ENCODE measurements at places on chromosomes 11 and 22.

- no peak for DNase-seq
Observed at GRCh38 chr11:67632175-67632981, 2.6 kb upstream of the NUDT8 start.

- no peak for DNase-seq
Observed at GRCh38 chr22:22043296-22044078, 60.9 kb upstream of the TOP3B start.

GRCh38 chr11:122747351-122747781, 90.9 kb upstream of the CRTAM start:
- no peak for DNase-seq

DNA sequence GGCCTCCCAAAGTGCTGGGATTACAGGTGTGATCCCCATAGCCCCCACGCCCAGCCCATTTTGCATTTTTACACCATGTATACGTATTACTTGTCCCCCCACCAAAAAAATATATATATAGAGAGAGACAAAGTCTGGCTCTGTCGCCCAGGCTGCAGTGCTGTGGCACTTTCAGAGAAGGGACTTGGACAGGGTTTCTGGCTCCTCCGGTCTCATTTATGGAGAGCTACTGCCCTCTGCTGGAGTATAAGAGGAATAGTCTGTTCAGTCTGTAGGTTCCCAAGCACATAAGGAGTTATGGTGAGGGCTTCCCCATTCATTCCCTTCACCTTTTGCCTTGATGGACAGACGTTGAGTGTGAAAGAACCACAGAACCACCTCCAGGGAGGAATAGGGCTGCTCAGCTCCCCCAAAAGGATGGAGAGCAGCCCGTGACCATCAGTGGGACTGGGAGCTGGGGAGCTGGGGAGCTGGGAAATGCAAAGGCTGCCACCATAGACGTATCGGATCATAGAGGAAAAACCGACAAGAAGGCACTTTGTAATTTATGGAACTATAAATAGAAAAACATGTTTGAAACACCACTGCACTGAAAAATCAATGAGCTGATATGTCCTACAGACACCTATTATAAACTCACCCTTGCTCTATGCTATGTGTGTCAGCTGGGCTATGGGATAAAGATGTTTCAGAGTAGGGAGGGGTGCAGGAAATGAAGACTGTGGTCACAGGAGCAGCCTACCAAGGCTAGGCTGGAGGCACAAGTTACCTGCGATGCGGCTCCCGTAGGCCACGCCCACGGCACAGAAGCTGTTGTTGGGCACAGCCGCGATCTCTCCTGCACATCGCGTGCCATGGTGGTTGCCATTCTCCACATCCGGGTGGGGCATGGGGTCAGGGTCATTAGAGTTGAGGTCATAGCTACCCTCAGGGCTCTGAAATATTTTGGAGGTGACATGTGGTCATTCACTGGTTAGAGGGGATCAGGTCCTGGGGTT, 5.2 kb downstream of the PCSK7 start:
- no peak for DNase-seq

- no peak for DNase-seq
Observed at GRCh38 chr22:27099946-27100722, 442.7 kb downstream of the MIAT start.

- DNase-seq, result no peak
Observed at GRCh38 chr11:128707681-128708080, 13.8 kb downstream of the FLI1 start.

GRCh38 chr11:112634551-112634950, 326.7 kb upstream of the NCAM1 start:
- no peak for DNase-seq

DNA sequence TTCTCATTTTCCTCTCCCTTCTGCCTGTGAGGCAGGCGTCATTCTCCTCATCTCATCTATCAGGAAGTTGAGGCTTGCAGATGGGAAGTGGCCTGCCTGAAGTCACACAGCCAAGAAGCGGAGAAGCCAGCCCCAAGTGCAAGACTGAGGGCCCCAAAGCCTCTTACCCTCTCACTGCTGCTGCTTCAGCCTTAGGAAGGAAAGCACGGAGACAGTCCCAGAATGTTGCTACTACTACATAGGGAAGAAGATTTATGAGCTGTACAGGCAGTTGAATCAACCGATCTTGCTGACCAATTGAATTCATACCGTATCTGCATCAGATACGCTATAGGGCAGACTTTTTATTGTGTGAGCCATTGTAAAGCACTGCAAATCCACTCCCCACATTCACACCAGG, 89.0 kb downstream of the CWC15 start:
- no peak for DNase-seq

GRCh38 chr11:43927925-43928707, 14.3 kb upstream of the C11orf96 start:
- no peak for DNase-seq

DNA sequence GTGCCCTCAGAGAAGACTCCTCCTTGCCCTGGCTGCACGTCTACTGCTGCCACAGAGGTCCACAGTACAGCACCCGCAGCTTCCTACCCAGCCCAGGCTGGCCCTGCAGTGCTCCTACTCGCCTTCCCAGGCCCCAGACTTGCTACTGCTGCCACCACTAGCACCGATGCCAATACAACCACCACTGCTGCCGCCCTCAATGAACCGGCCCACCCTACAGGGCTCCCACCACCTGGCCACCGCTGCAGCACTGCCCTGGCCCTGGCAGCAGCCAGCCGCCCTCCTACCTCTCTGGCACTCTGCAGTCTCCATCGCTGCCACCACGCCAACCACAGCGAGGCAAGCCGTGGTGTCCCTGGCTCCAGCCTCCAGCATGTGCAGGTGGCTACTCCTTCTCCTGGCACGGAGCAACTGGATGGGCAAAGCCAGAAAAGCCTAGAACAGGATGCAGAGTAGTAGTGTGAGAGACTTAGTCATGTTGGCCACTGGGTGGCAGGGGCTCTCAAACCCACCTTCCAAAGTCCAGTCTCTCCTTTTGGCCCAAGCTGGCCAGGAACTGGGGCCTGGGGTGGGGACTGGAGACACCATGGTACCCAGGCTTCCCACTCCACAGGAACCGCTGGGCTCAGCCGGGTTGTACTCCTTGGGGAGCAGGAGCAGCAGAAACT, 39.4 kb downstream of the C22orf42 start:
- DNase-seq, result no peak

DNA sequence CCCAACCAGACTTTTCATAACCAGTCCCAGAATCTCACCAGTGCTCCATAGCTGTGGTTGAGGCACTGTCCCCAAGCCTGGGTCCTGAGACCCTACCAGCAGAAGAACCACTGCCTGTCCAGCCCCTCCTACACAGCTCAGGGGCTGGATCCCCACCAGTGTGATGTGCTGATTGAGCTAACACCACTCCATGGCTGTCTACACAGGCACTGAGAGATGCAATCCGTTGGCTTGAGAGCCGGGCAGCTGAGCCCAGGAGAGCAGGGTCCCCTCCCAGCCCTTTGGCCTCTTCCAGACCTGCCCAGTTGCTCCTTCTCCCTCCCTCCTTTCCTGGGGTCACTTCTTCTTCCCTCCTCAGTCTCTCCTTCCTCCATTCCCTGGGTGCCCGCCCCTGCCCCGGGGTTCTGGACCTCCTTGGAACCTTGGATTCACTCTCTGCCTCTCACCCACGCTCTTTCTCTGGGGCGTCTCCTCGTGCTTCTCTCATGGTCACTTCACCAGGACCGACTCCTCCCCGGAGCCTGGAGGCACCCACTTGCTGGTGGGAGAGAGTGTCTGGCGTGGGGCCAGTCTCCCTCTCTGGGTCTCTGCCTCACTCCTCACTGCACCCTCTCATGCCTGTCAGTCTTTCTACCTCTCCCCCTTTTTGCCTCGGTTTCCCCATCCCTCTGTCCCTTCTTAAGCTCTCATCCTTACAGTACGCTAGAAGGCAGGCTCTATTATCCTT, 706 bp upstream of the SCYL1 start:
- DNase-seq, result peak; percentile 32

DNA sequence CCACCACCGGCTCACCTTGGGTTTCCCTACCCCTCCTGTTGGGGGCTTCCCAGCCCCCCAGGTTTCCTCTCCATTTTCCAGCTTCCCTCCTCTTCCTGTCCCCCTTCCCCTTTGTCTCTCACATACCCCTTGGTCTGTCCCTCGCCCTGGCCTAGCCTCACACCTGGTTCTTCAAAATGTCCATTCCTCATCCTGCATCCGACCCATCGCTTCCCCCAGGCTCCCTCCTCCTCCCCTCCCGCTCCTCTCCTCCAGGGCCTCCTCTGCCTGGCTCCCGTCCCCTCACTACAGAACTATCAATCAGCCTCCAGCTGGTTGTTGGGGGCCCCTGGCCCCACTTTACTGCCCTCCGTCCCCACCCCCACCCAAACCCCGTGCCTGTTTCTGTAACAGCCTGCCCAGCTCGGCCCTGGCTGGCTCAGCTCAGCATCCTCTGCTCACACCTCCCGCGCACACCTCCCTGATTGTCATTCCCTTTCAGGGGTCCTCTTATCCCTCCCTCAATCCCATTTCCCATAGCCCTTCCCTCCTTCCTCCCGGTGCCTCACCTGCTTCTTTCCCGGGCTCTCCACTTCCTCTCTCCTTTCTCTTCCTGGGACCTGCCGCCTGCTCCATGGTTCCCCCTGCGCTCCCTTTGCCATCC, 1.2 kb downstream of the CNIH2 start:
- DNase-seq, result no peak

DNA sequence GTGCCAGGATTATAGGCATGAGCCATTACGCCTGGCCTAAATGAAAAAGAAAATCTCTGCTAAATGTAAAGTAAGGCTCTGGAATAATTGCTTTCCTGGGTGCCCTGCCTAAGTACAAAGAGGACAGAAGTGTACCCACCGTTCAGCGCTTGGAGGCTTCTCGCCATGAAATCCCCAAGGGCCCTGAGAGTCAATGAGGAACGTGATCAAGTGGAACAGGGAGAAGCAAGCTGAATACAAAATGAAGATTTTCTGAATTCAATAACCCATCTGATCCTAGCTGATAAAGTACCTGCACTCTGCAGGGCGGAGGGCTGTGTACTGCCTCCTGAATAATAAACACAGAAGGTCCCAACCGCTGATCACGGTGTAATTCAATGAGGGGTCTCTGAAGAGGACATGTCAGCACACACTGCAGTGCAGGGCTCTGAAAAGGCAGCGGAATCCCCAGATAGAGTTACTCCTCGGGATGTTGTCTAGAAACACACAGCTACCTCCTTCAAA, 97.7 kb downstream of the ABTB2 start:
- DNase-seq, result no peak

DNA sequence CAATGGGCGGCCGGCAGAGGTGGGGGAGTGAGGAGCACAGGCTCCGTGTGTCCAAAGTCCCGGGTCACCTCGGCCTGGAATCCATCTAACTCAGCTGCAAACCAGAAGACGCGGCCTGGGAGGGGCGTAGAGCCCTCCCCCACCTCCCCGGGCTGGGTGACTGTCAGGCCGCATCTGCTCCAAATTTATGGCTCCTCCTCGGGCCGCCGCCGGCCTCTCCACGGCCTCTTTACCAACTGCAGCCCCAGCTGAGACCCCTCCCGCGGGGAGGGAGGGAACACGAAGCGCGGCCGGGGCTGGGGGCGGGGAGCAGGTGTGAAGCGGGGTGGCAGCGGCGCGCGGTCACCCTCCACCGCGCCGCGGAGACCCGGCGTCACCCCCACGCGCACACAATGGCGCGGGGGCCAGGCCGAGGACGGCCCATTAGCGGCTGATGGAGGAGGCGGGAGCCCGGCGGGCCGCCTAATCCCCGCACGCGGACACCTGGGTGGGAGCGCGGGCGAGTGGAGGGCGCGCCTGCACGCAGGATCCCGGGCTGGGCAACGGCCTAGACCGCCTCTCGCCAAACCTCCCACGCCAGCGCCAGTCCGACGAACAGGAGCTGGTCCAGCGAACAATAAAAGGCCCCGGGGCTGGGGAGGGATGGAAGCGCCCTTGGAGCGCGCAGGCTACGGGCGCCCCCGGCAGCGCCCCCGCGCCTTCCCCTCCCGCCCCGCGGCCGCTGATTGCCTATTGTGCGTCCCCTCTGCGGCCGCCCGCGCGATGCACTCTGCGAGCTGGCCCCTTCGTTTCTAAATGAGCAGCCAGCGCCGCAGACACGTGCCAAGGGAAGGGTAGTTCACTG, 25.9 kb upstream of the ROBO3 start:
- no peak for DNase-seq

GRCh38 chr22:24321999-24322398, 51.4 kb downstream of the SPECC1L start:
- DNase-seq, result no peak

DNA sequence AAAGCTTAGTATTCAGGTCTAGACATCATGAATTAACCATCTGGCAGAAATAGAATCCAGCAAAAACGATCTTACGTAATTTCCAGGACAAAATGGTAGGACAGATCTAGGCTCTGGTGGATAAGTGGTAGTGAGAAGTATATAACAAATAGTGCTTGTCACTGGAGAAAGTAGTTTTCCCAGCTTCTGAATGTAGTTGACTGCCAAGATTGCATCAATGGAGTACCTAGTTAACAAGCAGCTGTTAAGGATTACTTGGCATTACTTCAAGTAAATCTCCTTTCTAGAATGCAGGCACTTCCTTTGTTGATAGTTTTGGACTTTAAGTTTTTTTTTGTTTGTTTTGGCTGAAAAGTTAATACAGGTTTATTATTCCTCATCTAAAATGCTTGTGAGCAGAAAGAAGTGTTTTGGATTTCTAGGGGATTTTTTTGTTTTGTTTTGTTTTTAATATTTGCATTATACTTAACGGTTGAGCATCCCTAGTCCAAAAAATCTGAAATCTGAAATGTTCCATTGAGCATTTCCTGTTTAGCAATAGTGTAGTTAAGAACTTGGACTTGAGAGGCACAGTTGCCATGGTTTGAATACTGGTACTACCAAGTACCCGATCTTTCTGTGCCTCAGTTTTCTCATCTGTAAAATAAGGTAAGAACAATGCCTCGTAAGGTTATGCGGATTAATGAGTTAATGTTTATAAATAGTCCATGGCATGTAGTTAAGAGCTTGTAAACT, 20.3 kb downstream of the FAM118B start:
- no peak for DNase-seq

DNA sequence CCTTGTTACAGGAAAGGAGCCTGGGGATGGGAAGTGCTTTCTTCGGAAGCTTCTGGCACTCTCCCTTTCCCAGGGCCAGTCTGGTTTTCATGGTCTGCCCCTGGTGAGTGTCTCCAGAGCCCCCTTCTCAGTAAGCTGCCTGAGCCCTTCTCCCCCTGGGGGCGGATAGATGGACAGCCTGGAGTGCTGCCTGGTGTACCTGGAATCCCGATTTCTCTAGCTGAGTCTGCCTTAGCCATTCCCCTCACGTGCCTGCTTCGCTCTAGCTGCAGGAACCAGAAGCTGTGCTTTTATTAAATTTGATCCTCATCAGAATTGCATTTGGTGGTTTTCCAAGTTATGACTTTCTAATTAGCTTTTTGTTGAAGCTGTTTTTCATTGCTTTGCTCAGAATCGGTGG, 152.9 kb upstream of the NAV2 start:
- no peak for DNase-seq

GRCh38 chr11:16604794-16605388, 133.6 kb upstream of the C11orf58 start:
- no peak for DNase-seq

- no peak for DNase-seq
Observed at GRCh38 chr11:117146521-117146920, 2.4 kb downstream of the PAFAH1B2 start.

GRCh38 chr11:125202362-125202880, 37.9 kb downstream of the PKNOX2 start:
- DNase-seq, result no peak
